NCI-H1417 treated with DMSO at 0.1 percent for 48 hours (cell line): ENCODE measurements at places on chromosomes 6 and 20.

GRCh38 chr20:38091441-38092216 is 58.1 kb downstream of the RPRD1B start:
- no peak for DNase-seq

DNA sequence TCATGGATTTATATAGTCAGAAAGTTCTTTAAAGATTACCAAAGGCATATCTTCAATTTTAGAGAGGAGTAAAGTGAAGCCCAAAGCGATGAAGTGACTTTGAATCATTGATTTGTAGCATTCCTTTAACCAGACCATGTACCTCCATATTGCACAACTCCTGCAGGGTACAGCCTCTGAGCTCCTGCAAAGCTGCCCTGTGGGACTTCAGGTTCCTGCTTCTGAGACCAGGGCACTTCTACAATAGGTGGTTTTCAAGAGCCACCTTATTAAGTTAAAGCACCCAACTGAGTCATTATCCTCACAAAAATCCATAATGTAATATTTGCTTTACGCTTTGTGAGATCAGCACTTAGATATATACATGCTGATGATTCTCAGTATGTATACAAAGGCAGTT is 270.7 kb upstream of the RGS17 start:
- DNase-seq: no peak

DNA sequence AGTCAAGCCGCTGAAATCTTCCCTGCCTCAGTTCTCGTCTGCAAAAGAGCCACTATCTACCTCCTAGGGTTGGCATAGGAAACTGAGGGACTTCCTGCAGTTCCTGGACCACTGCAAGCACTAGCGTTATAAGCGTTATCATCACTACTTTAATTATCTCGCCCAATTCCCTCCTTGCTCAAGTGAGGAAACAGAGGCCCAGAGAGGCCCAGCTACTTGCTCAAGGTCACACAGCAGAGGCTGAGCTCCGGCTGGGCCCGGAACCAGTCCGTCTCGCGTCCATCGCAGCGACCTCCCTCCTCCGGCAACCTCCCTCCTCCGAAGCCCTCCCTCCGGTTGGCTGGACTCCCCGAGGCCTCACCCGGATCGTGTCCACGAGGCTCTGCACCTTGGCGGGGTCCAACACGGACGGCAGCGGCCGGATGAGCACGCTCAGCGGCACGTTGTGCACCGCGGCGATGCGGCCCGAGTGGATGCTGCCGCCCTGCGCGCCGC is 338 bp downstream of the SRXN1 start:
- DNase-seq: no peak

GRCh38 chr6:7260291-7261031 is 52.5 kb downstream of the SSR1 start:
- DNase-seq: no peak

GRCh38 chr6:74044417-74045096 is 348.6 kb downstream of the CD109 start:
- no peak for DNase-seq

- no peak for DNase-seq
These were observed 127.9 kb downstream of the WDR27 start for GRCh38 chr6:169573883-169574282.

DNA sequence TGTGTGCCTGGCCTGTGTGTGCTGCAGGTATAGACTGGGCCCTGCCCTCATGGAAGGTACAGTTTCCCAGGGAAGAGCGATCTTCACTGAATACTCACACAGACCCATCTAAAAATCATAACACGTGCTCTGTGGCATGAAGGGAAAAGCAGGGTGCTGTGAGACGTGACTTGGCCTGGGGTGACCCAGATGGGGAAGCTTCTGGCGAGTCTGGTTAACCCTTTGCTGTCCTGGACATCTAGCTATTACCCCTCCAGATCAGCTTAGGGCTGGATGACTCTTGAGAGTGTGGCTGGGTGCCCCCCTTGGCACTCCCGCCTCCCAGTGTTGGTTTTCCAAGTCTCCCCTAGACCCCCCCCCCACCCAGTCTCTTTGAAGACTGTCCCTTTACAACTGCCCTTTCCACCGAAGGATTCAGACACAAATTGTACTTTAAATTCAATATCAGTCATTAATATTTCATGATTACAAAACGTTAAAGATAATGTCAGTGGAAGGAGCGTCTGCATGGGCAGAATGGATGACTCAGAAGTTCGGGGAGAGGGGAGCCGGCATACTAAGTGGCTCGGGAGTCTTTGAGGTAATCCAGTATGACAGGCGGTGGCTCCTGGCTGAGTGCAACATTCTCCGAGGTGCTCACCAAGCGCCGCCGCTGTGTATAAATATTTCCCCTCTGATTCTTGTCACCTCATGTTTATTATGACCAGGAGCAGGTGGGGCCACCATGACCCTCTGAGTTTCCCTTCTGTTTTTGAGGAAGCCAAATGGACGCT is 77.3 kb downstream of the CD40 start:
- no peak for DNase-seq

GRCh38 chr6:9784786-9785185 is 630.1 kb downstream of the TFAP2A start:
- no peak for DNase-seq

DNA sequence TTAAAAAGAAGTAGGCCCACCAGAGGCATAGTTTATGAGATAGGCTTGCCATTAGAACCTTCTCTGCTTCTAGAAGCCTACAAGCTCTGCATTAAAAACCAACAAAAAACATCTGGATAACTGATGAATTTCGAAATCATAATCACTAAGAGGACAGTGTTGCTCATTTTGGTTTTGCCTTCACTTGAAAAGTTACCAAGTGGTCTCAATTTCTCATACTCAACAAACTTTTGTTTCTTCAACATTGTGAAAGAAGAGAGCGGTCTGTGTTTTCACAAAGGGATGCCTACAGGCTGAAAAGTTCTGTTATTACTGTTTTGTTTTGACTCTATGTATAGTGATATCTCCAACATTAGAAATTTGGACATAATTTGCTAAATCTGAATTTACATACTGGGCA is 98.9 kb downstream of the PDSS2 start:
- no peak for DNase-seq

DNA sequence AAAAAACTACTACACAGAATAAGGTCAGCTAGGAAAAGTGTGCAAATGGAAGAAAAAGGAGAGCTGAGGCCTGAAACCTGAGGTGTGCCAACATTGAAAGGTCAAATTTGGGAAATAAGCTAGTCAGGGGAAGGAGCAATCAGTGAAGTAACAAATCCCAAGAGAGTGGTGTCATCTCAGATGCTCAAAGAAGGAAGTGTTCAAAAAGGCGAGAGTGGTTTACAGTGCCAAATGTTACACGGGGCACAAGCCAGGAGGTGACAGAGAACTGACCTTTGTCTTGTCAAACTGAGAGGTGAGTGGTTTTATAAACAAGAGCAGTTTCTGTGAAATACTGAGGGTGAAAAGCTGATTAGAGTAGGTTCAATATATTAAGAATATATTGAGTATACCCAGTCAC is 83.0 kb upstream of the TCF21 start:
- DNase-seq: no peak

GRCh38 chr6:46733341-46733801 is 1.8 kb downstream of the PLA2G7 start:
- DNase-seq: no peak

DNA sequence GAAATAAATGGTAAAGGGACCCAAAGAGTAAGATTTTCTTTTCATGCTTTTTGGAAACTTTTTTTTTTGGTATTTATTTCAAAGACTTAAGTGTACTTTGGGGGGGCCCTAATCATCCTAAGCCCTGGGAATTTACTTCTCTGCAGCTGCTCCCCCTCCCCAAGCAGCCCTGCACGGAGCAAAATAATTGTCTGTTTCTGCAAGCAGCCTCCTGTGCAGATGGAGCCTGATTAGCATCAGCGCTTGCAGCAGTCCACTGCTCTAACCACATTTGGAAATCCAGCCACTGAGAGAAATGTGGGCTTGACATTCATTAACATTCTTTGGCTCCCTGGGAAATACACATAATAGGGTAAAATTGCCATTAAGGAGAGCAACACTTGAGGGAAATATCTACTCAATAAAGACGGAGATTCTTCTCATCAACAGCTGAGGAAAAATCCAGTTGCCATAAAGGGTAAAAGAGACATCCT is 309.2 kb upstream of the MAP3K7 start:
- DNase-seq: no peak

GRCh38 chr6:157200611-157201010 is 122.7 kb downstream of the TMEM242 start:
- DNase-seq: no peak

DNA sequence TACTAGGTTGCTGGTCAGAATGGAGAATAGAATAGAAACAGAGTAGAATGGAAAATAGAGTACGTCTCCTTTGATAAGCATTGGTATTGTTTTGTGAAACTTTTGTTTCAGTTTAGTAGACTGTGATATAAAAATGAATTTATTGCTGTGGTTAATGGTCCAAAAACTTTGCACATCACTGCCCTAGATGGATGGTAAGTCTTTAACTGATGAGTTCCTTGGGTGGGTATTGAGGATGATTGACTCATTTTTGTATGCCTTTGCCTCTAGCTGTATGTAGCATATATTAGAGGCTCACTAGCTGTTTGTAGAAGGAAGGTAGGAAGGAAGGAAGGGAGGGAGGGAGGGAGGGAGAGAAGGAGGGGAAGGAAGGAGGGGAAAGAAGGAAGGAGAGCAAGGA is 48.3 kb downstream of the ZDHHC14 start:
- DNase-seq: no peak

DNA sequence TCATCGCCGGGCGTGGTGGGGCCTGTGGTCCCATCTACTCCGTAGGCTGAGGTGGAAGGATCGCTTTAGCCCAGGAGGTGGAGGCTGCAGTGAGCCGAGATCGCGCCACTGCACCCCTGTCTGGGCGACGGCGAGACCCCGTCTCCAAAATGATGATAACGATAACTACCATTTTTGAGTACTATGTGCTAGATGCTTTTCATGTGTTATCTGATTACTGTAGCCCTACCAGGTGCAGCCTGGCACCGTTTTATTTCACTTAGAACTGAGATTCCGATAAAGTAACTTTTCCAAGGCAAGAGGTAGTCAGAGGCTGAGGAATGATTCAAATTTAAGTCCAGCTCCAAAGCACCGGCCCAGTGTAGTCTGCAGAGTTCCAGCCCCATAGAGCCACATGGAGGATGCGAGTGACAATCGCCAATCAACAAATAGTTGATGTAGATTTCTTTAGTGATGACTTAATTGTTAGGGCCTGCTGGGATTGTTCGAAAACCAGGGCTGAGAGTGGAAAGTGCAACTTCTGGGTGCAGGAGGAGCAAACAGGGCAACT is 727 bp downstream of the ERMARD start:
- DNase-seq: no peak

GRCh38 chr6:107735906-107736635 is 88.0 kb downstream of the SCML4 start:
- DNase-seq: no peak

DNA sequence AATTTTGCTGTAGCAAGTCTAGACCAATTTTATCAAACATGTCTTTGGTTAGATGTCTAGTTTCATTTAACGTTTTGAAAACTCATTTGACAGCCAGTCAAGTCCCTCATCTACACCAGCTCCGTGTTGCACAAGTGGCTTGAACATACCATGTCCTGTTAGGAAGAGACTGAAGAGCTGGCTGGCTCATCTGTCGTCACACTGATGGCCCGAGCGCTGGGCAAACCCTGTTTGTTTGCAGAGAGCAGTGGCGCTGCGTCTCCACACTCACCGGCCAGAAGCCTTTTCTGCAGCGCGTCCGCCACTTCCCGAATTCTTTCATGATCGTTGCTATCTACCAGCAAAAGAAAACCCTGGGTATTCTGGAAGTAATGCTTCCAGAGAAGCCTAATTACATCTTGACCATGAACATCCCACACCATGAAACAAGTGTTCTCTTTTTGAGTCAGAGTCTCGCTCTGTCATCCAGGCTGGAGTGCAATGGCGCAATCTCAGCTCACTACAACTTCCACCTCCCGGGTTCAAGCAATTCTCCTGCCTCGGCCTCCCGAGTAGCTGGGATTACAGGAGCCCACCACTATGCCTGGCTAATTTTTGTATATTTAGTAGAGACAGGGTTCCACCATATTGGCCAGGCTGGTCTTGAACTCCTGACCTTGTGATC is 10.7 kb upstream of the TCFL5 start:
- DNase-seq: no peak

DNA sequence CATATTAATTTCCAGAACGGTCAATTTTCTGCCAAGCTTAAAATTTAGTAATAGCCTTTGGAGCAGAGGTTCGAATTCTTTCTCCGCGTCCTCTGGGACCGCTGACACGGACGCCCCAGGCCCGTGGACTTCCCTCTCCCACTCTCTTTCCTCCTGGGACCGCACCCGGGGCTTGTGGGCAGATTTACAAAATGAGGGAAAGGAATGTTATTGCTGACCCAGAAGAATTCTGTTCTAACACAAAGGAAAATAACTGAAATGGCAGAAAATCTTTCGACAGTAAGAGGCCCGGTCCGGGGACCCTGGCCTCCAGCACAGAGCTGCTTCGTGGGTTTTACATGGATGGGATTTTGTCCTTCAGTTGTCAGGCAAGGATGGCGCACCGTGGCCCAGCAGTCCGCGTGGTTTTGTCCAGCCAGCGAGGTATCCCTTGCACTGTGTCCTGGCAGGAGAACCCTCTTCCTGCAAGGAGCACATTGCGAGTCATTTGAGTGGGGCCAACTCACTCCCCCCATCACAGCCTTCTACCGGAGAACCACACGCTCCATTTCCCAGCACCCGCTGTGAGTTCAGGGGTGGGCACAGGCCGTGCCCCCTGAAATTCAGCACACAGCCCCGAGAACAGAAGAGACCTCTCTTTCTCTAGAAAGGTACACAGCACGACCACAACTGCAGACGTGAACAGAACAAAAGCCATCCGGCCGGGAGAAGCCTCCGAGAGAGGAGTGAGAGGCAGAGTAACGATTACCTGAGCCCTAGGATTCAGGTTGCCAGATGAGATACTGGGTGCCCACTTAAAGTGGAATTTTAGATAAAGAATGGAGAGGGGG is 106.0 kb upstream of the AFDN start:
- no peak for DNase-seq

DNA sequence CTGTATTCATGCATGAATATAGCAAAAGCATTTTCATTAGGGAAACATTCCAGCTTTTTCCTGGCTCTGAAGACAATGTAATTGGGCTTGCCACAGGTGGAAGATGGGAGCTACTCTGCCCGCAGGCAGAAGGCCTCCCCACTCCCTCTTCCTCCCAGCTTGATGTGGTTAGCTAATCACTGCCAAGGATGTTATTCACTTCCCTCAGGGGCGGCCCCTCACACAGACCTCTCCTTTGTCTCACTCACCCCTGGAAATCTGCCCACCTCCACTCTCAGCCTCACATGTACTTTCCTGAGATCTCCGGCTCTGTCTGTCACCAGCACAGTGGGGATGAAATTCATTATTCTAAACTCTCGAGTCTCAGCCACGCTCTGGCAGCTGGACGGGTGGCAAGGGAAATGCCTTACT is 100.7 kb downstream of the ANKRD60 start:
- DNase-seq: no peak
